ENCODE measurements at places on chromosomes 7 and 10. TPM values are rescaled to one million over a fixed set of nuclear protein-coding genes. Genes with fewer than 3 reads are reported as not detected.

Gene DPP6
- total RNA-seq: not detected

Gene CYP2C19
- not detected for total RNA-seq

Gene UNCX
- total RNA-seq: not detected

Gene CSGALNACT2
- 66.1 TPM for total RNA-seq

Gene FAM25A
- total RNA-seq: not detected

Gene EN2
- total RNA-seq: not detected

Gene SFTPA1
- not detected for total RNA-seq

Gene STARD3NL
- 24.3 TPM for total RNA-seq

Gene IRF5
- total RNA-seq: 9.8 TPM

Gene PHF14
- 32.5 TPM for total RNA-seq

Gene JAZF1
- total RNA-seq: 4.7 TPM

Gene CYP2W1
- total RNA-seq: not detected

Gene ABCC2
- 2.2 TPM for total RNA-seq

Gene MPP7
- total RNA-seq: 3.6 TPM

Gene SPRN
- not detected for total RNA-seq

Gene FKBP9
- 1.1 TPM for total RNA-seq

Gene ELMO1
- total RNA-seq: 127 TPM

Gene CHRM2
- not detected for total RNA-seq

Gene CHCHD2
- total RNA-seq: 479 TPM

Gene SPOCK2
- total RNA-seq: 341 TPM

Gene STEAP2
- total RNA-seq: not detected

Gene PCLO
- total RNA-seq: not detected

Gene ECHS1
- total RNA-seq: 40.4 TPM

Gene STEAP1B
- 0.41 TPM for total RNA-seq

Gene MLXIPL
- total RNA-seq: not detected

Gene PHKG1
- total RNA-seq: 1.5 TPM

Gene AKR1C4
- total RNA-seq: not detected

Gene ADAM8
- total RNA-seq: 302 TPM

Gene NAT16
- total RNA-seq: not detected

Gene LIPF
- not detected for total RNA-seq

Gene GRID1
- total RNA-seq: not detected

Gene ADRA2A
- not detected for total RNA-seq

Gene LRIT1
- total RNA-seq: not detected

Gene NME8
- not detected for total RNA-seq

Gene TEX47
- not detected for total RNA-seq

Gene IGFBP3
- total RNA-seq: 1.4 TPM

Gene EPO
- total RNA-seq: not detected

Gene GPR26
- total RNA-seq: not detected

Gene IFIT1B
- total RNA-seq: not detected

Gene CCNY
- 55.3 TPM for total RNA-seq

Gene STAMBPL1
- total RNA-seq: 44.3 TPM

Gene CYP51A1
- 52.7 TPM for total RNA-seq

Gene OPN1SW
- not detected for total RNA-seq

Gene FKBP14
- 8.9 TPM for total RNA-seq

Gene COL28A1
- not detected for total RNA-seq

Gene ADCYAP1R1
- not detected for total RNA-seq

Gene ARMC10
- 33.2 TPM for total RNA-seq

Gene CYP26C1
- total RNA-seq: not detected

Measured in T-helper 1 cell treated with Interleukin-12 subunit alpha and Interleukin-12 subunit beta and Interleukin-4 antibody, amounts not matched to agents 30 ng/mL and 1 ng/mL, for 36 hours (primary cell).